ENCODE measurements at places on chromosomes 11 and 22. TPM values are rescaled to one million over a fixed set of nuclear protein-coding genes. Genes with fewer than 3 reads are reported as not detected.

Gene AQP11
- total RNA-seq, result 0.49 TPM

Gene CNGA4
- 0.79 TPM for total RNA-seq

Gene FOSL1
- total RNA-seq, result not detected

Gene B3GAT1
- not detected for total RNA-seq

Gene MMP12
- not detected for total RNA-seq

Gene CARD18
- total RNA-seq, result not detected

Gene PHOX2A
- not detected for total RNA-seq

Gene KRTAP5-2
- not detected for total RNA-seq

Gene FOLR2
- 0.75 TPM for total RNA-seq

Gene HIC2
- 8.4 TPM for total RNA-seq

Gene ANKRD42
- total RNA-seq, result 13.3 TPM

Gene PLEKHA7
- total RNA-seq, result 8.2 TPM

Gene CD3E
- total RNA-seq, result 1.0 TPM

Gene OTOG
- not detected for total RNA-seq

Gene OSM
- total RNA-seq, result 1.7 TPM

Gene MYOD1
- total RNA-seq, result not detected

Measured in B cell (primary cell).